8988T (cell line): ENCODE measurements at places on chromosomes 5 and 9.

GRCh38 chr5:74328221-74328630 lies 312.3 kb downstream of the ENC1 start:
- no peak for DNase-seq

GRCh38 chr5:149999359-149999758 lies 1.1 kb downstream of the TIGD6 start:
- DNase-seq: no peak

DNA sequence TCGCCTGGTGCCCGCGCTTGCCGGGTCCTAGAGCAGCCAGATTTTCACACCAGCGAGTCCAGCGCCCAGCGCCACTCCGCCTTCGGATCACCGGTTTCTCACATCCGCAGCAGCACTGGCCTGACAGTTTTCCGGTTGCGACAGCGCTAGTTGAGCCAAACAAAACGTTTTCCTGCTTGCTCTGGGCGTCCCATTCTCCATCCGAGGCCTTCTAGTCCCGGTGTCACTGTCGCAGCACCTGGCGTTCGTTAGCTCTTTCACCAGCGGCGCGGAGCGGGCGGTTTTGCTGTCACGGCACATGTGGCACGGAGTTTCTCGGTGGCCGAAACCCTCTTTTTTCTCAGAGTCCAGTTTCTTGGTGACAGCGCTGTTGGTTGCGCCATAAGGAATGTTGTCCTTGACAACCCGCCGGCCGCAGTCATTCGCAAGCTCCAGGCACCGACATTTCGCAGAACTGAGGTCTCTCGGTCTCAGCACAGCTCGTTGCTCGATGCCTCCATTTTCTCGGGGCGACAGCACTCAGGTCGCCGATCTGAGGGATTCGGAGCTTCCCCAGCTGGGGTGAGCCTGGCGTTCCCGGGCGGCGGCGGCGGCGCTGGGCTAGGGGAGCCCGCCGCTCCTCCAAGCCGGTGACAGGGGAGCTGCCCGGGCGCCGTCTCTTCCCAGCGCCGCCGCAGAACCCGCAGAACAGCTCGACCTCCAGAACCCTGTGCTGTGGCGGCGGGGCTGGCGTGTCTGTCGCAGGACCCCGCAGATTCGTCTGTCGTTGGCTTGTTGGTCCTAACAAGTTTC lies 47.8 kb downstream of the ANXA2R start:
- no peak for DNase-seq

- no peak for DNase-seq
Observed at GRCh38 chr5:61622156-61622555, 290.1 kb downstream of the ZSWIM6 start.

- DNase-seq: no peak
Observed at GRCh38 chr9:38336341-38336740, 56.2 kb upstream of the ALDH1B1 start.

- no peak for DNase-seq
Observed at GRCh38 chr5:76299592-76299991, 103.5 kb upstream of the IQGAP2 start.

DNA sequence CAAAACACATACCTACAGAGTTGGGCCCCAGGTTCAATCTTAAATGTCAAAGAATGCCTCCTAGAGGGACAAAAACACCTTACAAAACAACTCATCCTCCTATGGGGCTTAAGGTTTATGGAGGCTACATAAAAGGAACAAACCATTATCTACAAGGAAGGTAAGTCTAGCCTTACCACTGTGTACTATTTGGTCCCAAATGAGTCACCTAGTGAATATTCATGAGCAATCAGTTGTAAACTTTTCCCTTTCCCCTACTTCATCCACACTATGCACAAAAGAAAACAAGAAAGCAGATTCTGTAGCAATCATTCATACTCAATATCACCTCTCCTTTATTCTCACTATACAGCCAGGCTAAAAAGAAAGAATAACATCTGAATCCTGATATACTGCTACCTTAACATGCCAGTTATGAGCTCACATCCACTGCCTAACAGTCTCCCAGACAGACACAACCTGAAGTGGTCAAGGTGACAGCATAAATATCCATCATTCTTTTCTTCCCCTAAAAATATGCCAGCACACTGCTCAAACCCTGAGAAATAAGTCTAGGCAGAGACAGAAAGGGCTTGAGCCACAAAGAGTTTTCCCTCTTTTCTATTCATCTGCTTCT lies 6.2 kb downstream of the OXCT1 start:
- DNase-seq: no peak

- DNase-seq: no peak
Observed at GRCh38 chr9:88905506-88905905, 85.8 kb upstream of the S1PR3 start.

DNA sequence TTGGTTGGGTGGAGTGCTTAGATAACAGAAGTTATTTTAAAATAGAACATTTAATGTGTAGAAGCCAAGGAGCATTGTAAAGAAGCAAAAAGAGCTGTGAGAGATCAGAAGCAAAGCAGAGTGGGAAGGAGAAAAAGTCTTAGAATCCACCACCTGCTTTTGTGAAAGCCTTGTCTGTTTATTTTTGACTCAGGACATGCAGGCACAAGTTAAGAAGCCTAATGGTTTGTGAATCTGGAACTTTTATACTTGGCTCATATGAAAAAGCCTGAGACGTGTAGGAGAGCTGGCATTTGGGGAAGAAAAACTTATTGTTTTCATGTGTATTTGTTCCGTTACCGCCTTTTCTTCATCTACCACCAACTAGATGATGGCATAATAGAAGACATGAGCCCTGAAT lies 38.5 kb upstream of the ITGA2 start:
- no peak for DNase-seq

GRCh38 chr9:14440062-14440461 lies 126.1 kb upstream of the NFIB start:
- DNase-seq: no peak

DNA sequence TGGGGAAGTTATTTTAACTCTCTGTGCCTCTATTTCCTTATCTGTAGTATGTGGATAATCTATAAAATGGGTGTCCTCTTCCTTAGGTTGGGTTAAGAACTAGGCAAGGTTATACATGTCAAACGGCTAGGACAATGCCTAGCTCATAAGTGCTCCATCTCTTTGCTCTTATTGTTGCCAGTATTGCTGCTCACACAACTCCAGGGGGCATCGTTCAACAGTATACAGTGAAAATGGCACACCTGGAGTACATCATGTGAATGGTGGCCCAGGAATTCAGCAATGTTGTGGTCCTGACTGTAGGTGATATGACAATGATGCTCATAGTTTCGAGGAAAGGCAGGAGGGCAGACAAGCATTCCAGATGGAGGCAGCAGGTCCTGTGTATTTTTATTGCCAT lies 30.1 kb downstream of the SLIT3 start:
- no peak for DNase-seq
